ENCODE measurements at places on chromosomes 3 and 15. TPM values are rescaled to one million over a fixed set of nuclear protein-coding genes. Genes with fewer than 3 reads are reported as not detected.
A peak's percentile ranks its signal among the peaks of the same experiment; 100 is the strongest.

The OIP5 gene
- 0.29 TPM for total RNA-seq

The SLC27A2 gene
- 0.47 TPM for total RNA-seq

The CFAP91 gene
- total RNA-seq, result not detected

The PROS1 gene
- total RNA-seq, result 0.68 TPM

The SGO1 gene
- total RNA-seq, result 0.55 TPM

The RUVBL1 gene
- 14.1 TPM for total RNA-seq

The SNX1 gene
- 111 TPM for total RNA-seq

GRCh38 chr15:66906668-66907614, 158.5 kb upstream of the SMAD3 start:
- no peaks in the 10 kb centered on the region for H3K27me3 ChIP-seq
- DNase-seq, result no peak
- H3K27ac ChIP-seq, result no peak overlapping the region
- no peak overlapping the region for H3K4me3 ChIP-seq
- no peaks in the 10 kb centered on the region for H3K36me3 ChIP-seq
- peaks cover 16% of the 10 kb centered on the region for H3K4me1 ChIP-seq

DNA sequence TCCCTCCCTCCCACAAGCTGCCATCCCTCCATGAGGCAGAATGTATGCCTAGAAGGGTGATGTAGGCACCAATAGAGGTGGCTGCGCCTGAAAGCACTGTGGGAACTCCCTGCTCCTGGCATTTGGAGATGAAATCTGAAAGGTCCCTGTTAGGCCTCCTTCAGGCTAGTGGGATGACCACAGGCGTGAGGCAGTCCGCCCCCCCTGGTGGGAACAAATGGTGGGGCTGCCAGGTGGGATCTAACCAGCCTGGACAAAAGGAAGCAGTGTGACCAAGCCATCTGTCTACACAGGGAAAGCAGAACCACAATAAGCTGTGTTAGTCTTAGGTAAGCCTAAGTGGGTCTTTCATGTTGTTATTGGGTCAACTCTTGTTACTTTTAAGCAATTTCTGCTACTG, 25.3 kb downstream of the IL5RA start:
- no peak overlapping the region for H3K4me3 ChIP-seq
- no peaks in the 10 kb centered on the region for H3K4me1 ChIP-seq
- DNase-seq, result no peak
- no peaks in the 10 kb centered on the region for H3K36me3 ChIP-seq

DNA sequence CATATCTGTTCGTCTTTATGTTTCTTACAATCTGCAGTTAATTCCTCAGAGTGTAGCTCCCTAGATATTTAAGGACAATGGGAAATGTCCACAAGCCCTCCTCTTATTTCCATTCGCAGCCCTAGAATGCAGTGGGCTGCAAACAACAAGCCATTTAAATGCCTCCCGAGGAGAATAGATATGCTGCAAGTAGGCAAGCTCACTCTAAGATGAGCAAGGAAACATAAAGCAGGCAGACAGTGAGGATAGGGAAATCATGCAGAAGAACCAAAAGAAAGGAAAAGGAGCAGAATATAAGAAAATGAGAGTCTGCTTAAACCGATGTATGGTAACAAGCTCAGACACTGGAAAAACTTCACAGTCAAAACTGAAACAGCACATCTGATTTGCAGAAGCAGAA, 561.9 kb downstream of the GBE1 start:
- no peaks in the 10 kb centered on the region for H3K4me1 ChIP-seq
- DNase-seq, result no peak
- H3K27me3 ChIP-seq, result no peaks in the 10 kb centered on the region

DNA sequence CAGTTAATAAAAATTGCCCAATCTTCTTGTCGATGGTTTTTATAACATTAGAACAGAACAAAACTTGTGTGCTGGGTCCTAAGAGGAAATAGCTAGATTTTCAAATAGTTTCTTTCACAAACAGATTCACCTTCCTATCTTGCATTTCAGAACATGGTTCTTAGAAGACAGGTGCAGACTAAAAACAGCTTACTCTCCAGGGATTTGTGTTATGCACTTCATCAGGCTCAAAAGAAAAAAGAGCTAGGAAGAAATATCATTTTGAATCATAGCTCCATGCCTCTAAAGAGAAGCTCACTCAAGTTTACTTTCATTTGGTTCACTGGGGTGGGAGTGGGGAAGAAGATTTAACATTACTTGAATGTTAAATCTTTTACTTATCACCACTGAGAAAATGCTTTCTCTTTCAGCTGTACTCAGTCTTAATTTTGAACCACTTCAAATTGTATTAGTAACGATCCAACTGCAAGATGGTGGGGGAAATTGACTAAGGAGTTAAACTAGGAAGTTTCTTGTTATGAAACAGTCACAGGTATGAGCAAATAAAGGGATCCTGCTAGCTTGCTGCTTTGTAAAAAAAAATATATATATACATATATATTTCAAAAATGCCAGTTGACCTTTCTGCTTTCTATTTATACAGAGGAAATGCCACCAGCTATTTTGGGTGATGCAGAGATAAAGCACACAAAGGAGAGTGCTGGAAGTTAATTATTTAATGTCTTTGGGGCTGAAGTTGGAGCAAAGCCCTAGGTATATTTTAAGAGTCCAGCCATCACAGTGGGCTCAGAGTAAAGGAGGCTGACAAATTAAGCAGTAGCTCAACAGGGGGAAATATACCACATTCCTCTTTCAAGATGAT, 28.3 kb upstream of the NUDT16 start:
- no peaks in the 10 kb centered on the region for H3K36me3 ChIP-seq
- H3K4me3 ChIP-seq, result no peak overlapping the region
- no peak overlapping the region for H3K27ac ChIP-seq

DNA sequence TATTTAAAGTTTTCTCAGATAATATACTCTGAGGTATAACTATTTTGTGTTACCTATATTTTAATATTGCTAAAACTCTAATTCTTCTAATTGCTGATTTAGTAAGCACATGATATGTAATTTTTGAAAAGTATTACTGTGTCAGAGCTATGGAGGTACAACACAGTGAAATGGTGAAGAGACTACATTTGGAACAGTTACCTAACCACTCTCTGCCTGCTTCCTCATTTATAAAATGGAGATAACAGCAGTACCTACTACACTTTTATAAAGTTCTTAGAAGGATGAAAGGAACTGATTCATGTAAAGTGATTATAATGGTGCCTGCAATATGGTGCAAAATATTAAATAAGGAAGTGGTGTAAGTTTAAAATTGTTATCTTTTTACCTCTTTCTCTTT, 16.3 kb upstream of the NEK10 start:
- DNase-seq, result no peak
- no peaks in the 10 kb centered on the region for H3K27me3 ChIP-seq
- H3K36me3 ChIP-seq, result peaks cover 58% of the 10 kb centered on the region
- H3K4me1 ChIP-seq, result no peaks in the 10 kb centered on the region

DNA sequence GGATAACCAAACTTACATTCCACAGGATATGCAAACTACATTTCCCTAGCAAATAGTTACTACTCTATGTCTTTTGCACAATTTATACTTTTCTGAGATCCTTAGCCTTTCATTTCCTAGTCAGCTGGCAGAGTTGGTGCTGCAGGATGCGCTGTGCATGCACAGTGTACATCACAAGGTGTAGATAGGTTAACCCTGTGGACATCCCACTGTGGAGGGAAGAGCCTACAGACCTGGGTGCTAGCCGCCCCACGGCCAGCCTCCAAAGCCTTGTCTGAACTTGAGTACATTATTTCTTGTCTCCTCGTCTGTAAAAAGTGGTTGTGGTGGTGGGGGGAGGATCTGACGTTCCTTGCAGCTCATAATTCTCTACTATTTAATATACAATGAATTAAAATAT, 3.5 kb downstream of the TNFSF10 start:
- H3K27ac ChIP-seq, result peak overlapping the region; percentile 26
- DNase-seq, result peak; percentile 32
- peaks cover 35% of the 10 kb centered on the region for H3K4me1 ChIP-seq
- peaks cover 24% of the 10 kb centered on the region for H3K36me3 ChIP-seq
- no peaks in the 10 kb centered on the region for H3K27me3 ChIP-seq

DNA sequence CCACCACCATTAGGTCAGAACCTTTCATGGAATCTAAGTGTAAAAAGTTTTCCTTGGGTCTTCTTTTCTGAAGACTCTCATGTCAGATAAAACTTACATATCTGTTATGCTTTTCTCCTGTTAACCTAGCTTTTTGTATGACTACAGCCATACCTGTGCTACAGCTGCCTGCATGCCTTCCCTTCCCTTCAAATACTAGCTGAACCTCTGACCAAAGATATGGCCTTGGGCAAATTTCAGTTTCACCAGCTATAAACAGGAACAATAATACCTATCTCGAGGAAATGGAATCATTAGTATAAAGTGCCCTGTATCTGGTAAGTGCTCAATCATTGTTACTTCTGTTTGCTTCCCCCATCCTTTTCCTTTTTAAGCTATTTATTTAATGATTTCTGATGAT, 25.0 kb downstream of the GLB1 start:
- H3K36me3 ChIP-seq, result peaks cover 19% of the 10 kb centered on the region
- no peaks in the 10 kb centered on the region for H3K27me3 ChIP-seq
- no peak overlapping the region for H3K4me3 ChIP-seq
- H3K27ac ChIP-seq, result no peak overlapping the region
- H3K4me1 ChIP-seq, result peaks cover 2% of the 10 kb centered on the region
- DNase-seq, result no peak

GRCh38 chr15:80526556-80527340, 122.6 kb downstream of the ARNT2 start:
- H3K27ac ChIP-seq, result no peak overlapping the region
- H3K36me3 ChIP-seq, result no peaks in the 10 kb centered on the region
- DNase-seq, result no peak
- no peaks in the 10 kb centered on the region for H3K27me3 ChIP-seq
- H3K4me3 ChIP-seq, result no peak overlapping the region
- no peaks in the 10 kb centered on the region for H3K4me1 ChIP-seq

DNA sequence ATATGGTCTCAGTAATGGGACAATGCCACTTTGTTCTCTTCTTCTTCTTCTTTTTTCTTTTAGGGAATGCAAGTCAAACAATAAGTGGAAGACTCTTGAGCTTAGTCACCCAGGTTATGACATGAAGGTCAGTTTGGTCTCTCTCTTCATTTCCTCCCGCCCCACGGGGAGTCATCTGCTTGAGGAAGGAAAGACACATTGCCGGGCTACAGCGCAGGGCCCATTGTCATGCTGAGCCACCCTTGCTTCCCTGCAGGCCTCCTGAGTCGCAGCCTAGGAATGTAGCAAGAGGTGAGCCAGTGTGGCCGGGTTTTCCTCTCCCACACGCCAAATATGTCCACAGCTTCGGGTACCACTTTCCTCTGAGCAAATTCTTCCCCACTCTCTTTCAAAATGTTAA, 47.6 kb downstream of the RAP2B start:
- no peak overlapping the region for H3K27ac ChIP-seq
- no peak for DNase-seq
- no peaks in the 10 kb centered on the region for H3K36me3 ChIP-seq
- H3K27me3 ChIP-seq, result no peaks in the 10 kb centered on the region

GRCh38 chr3:52005571-52005986, 9.9 kb upstream of the RPL29 start:
- peaks cover 17% of the 10 kb centered on the region for H3K4me1 ChIP-seq
- H3K27ac ChIP-seq, result no peak overlapping the region
- no peaks in the 10 kb centered on the region for H3K27me3 ChIP-seq
- H3K4me3 ChIP-seq, result no peak overlapping the region

DNA sequence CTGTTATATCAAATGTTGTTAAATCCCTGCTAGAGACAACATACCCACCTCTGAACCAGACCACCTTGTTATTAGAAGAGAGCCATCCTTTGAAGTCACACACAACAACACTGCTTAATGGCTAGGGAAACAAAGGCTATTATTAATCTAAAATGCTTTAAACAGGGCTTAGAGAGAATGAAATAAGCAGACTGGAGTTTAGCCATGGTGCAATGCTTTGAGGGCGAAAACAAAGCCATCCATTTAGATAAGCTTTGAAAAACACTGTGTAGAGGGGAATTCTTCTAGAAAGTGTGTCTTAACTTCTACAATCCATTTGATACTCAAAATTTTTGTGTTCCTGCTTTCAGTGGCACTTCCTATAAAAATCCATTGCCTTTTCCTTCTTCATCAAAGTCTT, 148.6 kb downstream of the IL5RA start:
- no peak overlapping the region for H3K4me3 ChIP-seq
- no peaks in the 10 kb centered on the region for H3K27me3 ChIP-seq
- no peaks in the 10 kb centered on the region for H3K4me1 ChIP-seq
- no peak for DNase-seq

DNA sequence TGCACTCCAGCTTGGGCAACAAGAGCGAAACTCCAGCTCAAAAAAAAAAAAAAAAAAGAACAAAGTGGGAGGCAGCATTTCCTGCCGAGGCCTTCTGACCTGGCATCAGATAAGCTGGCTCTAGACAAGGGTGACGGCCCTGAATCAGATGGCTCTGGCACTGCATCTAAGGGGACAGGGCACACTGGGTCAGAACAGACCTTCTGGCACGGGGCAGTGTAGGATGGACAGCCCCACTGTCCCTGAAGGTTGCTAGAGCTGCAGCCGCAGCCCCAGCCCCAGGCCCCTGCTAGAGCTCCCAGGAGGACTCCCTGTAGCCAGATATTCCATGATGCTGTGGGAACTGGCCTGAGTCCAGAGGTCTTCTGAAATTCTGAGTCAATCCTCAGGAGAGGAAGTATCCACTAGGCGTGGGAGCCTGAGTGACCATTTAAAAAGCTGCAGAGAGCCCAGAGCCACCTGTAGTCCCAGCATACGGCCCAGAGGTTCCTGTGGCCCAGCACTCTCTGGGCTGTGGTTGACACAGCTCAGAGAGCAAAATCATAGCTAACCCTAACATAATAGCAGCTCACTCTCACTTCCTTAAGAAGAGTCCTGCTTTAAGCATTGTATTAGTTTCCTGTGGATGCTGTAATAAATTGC, 69.2 kb upstream of the MFGE8 start:
- no peak overlapping the region for H3K4me3 ChIP-seq
- H3K4me1 ChIP-seq, result peaks cover 6% of the 10 kb centered on the region
- no peak overlapping the region for H3K27ac ChIP-seq
- no peak for DNase-seq

DNA sequence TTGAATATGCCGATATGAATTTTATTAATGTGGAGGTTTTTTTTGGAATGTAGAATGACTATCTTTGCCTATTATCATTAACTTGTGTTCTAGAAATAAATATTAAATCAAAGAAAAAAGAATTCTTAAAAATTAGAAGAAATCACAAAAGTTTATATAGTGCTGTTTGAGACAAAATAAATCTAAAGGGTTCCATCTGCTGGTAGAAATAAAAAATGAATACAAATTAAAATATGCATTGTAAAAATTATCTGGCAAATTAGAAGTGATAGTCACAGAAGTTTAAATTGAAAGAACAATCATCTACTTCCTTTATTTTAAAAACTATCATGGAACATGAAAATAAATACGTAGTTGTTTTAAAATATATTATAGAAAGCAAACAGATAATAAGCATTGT, 22.7 kb upstream of the ZBTB20 start:
- peaks cover 2% of the 10 kb centered on the region for H3K27me3 ChIP-seq
- H3K36me3 ChIP-seq, result no peaks in the 10 kb centered on the region
- DNase-seq, result no peak
- H3K27ac ChIP-seq, result no peak overlapping the region
- no peak overlapping the region for H3K4me3 ChIP-seq
- peaks cover 5% of the 10 kb centered on the region for H3K4me1 ChIP-seq

- no peaks in the 10 kb centered on the region for H3K27me3 ChIP-seq
- no peak overlapping the region for H3K27ac ChIP-seq
- H3K36me3 ChIP-seq, result peaks cover 37% of the 10 kb centered on the region
- peak; percentile 32 for DNase-seq
- peaks cover 7% of the 10 kb centered on the region for H3K4me1 ChIP-seq
- no peak overlapping the region for H3K4me3 ChIP-seq
These were observed 56.8 kb downstream of the DNAH1 start for GRCh38 chr3:52372822-52373504.

Measured in natural killer cell (primary cell).